ENCODE measurements at places on chromosomes 5 and 9.

GRCh38 chr9:119933191-119933590, 564.0 kb upstream of the BRINP1 start:
- DNase-seq, result no peak

- DNase-seq, result no peak
Measured at GRCh38 chr9:107274953-107275422, 8.1 kb upstream of the RAD23B start.

DNA sequence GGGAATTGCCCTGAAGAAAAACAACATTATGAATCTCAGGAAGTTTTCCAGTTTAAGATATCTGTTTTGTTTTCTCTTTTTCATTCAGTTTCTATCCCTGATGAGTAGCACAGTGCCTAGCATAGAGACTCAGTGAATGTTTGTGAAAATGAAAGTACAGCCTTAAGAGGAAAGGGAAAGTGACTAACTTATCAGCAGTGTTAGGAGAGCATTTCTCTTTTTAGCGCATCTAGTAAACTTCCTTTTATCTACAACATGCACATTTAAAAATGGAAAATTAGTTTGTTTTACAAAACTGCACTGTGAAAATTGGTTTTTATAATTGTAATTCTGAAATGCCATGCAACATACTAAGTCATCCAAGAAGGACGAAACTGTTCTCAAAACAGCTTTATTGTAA, 110.8 kb downstream of the SMARCA2 start:
- no peak for DNase-seq

DNA sequence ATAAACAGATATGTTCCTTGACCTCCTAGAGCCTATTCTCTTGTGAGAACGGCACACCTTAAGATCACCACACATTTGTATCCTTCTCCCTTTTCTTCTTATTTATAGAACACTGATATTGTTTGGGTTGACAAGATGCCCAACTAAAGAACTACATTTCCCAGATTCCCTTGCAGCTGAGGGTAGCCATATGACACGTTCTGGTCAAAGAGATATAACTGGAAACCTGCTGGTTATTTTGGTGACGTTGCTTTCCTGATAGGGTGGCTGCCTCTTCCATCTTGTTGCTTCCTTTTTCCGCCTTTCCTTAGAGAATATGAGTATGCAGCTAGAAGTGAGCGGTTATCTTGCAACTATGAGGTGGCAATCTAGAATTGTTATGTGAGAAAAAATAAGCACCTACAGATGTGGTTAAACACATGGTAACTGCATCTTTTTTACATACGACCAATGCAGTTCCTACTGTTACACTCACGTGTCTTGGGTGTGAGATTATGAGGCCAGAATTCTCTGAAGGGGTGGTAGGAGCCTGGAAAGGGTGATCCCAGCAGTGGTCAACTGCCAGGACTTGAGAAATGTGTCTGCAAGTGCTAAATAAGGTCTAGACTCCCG, 72.9 kb downstream of the SEC61B start:
- DNase-seq, result no peak

GRCh38 chr9:33254211-33254610, 10.3 kb downstream of the BAG1 start:
- DNase-seq, result no peak

DNA sequence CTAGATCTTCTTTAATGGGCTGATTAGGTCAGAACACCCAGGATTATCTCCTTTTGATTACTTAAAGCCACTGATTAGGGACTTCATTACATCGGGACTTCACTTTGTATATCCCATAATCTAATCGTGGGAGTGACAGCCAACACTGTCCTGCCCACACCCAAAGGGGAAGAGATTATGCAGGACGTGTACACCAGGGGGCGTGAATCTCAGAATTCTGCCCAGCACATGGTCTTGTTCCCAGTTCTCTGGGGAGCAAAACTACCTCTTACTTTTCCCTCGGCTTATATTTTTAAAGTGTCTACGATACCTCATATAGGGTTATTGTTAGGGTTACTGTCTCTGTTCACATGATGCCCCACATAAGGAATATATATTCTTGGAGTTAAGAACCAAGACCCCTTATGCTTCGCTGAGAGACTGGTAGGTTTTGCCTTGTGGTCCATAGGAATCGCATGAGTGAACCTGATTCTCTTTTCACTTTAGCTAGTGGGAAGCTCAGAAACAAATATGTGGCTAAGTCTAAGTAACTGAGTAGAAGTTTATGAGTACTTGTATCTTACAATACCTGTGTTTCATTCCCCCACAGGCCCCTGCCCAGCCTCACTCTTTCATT, 192.7 kb downstream of the GNA14 start:
- no peak for DNase-seq

Measured in stimulated activated CD4-positive, alpha-beta T cell treated with anti-CD3 and anti-CD28 coated beads, TNF-alpha, amount 100 ng/mL, for 1 hour (primary cell).